ENCODE measurements at places on chromosomes 5 and 9.

GRCh38 chr5:113317636-113318035 lies 117.2 kb downstream of the TSSK1B start:
- no peak for DNase-seq

GRCh38 chr9:31958572-31958971 lies 425.9 kb upstream of the ACO1 start:
- DNase-seq: no peak

GRCh38 chr5:133683646-133684596 lies 71.6 kb upstream of the FSTL4 start:
- no peak for DNase-seq

DNA sequence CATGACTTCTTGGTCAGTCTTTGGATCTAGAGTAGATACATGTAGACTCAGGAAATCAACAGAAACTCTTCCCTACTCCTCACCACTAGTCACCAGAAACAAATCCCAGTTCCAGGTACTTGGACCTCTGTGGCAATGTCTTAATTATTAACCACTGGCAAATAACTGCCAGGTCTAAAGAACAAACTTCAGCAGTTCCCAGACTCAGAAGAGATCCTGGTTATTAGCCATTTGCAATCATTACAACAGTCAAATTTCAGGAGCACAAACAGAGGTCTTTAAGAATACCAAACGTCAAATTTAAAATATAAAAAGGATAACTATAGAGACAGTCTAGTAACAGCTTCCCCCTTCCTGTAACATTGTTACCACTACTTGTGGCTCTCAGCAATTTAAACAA lies 10.2 kb downstream of the DIAPH1 start:
- no peak for DNase-seq

- no peak for DNase-seq
Measured at GRCh38 chr5:56649569-56649968, 165.8 kb upstream of the MAP3K1 start.
